Activated naive CD4-positive, alpha-beta T cell (primary cell): ENCODE measurements at places on chromosomes 1 and 21.
A peak's percentile ranks its signal among the peaks of the same experiment; 100 is the strongest.

GRCh38 chr1:206823727-206824126, 41.7 kb upstream of the IL20 start:
- no peak for DNase-seq

DNA sequence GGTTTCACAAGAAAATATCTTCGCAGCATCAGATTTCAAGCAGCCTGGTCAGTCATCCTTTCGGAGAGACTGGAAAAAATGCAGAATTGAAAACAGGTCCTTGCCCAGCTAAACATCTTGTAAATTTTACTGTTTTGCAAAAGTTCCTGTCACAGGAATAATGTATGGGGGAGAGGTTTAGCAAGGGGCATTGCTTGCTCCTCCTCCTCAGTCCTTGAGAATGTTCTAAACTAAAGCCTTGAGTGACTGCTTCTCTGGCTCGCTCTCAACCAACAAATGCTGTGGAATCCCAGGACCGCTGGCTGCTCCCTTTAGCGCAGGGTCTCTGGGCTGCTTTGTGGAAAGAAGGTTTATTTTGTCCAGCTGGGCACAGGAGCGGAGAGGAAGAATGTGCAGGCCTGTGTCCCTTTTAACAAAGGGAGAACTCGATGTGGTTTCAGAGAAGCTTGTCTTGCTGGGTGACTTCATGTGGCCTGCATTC, 33.6 kb upstream of the FHAD1 start:
- no peak for DNase-seq

DNA sequence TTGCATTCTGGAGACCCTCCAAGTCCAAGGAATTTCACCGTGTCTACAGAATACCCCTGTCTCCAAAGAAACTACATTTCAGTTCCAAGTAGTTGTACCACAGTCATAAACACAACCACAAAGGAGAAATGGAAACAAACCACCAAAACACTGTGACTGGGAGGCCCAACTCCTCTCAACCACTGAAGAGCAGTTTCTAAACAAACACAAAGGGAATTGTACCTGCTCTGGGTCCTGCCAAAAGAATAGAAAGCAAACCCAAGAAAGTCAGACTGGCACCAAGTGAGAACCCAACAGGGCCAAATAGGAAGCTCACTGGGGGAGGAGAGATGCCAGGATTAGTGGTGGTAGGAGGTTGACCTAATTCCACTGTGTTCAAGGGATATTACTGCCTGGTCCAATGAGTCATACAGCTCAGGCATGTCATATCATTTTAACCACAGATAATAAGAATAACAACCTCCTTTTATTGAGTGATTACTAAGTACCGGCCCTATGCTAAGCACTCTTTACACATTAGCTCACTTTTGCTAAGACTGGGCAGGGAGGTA, 123.9 kb upstream of the PPP2R5A start:
- no peak for DNase-seq

DNA sequence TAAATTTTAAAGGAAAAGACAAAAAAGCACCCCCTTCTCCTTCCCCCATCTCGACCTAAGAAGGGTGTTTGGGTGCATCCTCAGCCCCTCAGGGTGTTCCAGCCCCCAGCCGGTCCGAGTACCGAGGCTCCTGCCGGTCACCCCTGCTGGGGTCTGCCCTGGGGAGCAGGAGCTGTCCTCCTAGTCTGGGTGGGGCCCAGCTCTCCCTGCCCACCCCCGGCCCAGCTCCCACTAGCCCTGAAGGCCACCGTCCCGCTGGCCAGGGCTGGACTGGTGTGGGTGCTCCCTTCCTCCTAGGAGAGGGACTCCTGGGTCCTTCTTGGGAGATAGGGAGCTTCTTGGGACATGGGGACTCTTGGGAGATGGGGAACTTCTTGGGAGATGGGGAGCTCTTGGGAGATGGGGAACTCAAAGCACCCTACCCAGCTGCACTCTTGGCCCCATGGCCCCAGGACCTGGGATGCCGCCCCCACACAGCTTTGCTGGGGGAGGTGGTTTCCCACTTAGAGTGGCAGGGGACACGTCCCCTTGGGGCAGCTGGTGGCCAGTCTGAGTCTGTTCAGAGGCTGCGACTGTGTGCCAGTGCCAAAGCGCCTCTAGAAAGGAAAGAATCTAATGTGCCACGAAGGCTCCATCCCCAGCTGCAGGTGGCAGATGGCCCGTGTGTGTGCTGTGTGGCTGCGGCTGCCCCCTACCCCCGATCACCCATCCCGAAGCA, 44.5 kb downstream of the MORN1 start:
- DNase-seq: no peak

DNA sequence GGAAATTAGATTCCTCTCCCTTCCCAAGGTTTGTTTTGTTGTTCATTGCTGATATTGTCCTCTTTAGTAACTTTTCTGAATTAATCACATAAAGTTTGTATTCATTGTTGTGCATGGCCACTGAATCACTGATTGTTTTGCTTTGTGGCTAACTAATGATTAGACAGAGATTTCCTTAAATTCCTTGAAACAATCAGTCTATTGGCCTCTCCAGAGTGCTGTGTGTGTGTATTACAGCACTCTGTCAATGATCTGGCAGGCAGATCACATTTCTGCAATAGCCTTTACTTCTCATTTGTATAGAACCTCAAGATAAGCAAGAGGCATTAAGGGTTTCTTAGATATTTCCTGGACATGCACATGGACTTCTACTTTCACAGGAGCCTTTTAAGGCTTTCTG, 78.6 kb downstream of the DUSP10 start:
- DNase-seq: no peak

GRCh38 chr1:179770887-179771502, 27.9 kb downstream of the FAM163A start:
- no peak for DNase-seq

DNA sequence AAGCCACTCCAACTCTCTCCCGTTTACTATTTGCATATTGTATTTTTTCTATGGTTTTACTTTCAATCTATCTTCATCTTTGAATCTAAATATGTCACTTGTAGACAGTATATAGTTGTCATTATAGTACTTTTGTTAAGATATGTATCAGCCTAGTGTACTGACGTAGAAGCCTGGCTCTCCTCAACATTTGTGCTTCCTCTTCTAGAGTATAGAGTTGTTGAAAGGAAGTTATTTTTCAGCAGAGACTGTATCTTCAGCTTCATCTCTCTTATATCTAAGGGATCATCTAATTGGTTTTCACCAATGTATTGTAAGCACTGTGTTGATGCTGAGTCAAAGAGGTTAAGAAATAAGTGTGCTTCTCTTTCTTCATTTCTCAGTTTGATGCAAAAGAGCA, 192.8 kb downstream of the LMO4 start:
- DNase-seq: no peak

DNA sequence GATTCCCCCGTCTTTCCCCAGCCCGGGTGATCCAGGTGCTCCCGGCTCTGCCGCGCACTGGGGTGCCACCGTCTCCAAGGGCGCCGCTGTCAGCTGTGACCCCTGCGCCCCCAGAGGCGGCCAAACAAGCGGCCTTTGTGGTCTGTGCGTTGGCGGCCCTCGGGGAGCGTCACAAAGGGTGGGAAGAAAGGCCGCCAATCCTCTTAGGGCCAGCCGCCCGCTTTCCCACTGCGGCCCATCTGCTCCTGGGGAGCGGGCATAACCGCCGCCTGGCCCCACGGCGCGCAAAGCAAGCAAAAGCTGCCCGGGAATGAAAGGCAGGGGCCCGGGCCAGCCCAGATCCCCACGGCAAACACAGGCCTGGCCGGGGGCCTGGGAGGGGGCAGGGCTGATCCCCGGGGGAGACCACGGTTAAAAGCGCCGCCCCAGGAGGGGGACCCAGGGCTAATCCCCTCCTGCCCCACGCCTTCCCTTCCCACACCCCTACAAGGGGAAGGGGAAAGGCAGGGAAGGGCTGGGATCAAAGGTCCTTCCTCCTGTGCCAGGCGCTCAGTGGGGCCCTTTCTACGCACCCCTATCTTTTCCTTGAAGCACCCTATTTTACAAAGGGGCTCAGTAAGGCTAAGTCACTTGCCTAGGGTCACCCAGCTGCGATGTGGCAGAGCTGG, 24.0 kb downstream of the C1QB start:
- no peak for DNase-seq

DNA sequence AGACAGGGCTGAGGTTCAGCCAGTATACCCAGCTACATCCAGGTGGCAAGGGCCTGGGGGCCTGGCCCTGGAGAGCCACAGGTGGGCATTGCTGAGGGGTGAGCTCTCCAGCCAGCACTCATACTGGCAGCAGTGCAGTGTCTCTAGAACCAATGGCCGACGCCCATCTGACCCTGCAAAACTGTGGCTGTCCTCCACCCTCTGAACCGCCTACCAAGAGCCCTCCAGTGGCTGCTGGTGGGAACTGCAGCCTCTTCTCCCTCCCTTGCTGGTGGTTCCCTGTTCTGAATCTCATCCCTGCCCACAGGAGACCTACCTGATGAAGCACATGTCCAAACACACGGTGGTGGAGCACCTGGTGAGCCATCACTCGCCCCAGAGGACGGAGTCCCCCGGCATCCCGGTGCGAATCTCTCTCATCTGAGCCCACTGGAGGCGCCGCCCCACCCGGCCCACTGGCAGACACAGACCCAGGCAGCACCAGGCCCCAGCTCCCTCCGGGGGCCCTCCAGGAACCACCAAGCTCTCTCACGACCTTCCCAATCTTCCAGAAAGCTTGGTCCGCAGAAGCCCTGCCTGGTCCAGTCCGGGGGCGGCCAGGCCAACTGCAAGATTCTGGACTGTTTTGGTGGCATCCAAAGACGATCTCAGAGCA, 22.1 kb downstream of the A3GALT2 start:
- peak; percentile 12 for DNase-seq

- no peak for DNase-seq
Measured at GRCh38 chr1:21468599-21468998, 28.7 kb downstream of the NBPF3 start.

DNA sequence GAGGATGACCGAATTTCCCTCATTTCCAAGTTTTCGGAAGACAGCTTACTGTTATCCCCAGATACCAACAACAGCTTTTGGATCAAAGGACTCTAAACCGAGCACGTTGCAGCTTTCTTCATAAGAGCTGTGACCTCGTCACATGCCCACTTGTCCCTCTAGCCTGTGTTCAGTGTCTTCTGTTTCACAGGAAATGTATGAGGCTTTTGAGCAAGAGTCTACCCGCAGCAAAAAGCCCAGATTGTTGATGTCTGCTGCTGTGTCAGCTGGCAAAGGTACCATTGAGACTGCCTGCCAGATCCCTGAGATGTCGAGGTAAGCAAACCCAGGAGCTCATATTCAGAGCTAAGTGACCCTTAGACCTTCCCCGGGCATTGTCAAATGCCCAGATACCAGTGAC, 24.1 kb downstream of the CHI3L2 start:
- peak; percentile 9 for DNase-seq

DNA sequence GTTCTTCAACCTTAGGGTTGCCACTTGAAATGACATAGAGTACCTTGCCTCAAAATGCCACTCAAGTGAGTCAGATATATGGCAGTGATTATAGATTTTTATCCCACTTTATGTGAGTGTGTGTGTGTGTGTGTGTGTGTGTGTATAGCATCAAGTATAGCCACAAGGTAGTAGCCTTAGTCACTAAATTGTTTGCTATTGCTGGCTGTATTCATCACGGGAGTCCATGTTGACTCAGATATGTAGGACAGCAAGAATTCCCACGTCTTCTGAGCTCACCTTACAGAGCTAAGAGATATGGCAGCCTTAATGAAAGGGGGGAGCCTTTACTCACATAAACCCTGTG, 9.3 kb downstream of the ETS2 start:
- no peak for DNase-seq

GRCh38 chr1:100539836-100540536, 2.0 kb downstream of the GPR88 start:
- no peak for DNase-seq

GRCh38 chr1:73576083-73576482, 621.9 kb downstream of the LRRIQ3 start:
- no peak for DNase-seq

DNA sequence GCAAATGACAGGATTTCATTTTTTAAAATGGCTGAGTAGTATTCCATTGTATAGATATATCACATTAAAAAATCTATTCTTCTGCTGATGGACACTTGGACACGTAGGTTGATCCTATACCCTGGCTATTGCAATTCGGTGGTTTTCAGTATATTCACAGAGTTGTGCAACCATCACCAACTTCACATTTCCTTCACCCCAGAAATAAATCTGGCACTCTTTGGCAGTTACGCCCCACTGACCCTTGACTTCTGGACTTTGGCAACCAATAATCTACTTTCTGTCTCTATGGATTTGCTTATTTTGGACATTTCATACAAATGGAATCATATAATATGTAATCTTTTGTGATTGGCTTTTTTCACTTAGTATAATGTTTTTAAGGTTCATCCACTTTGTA, 35.9 kb downstream of the MAP3K7CL start:
- no peak for DNase-seq

- no peak for DNase-seq
Measured at GRCh38 chr1:30807318-30808066, 49.9 kb upstream of the LAPTM5 start.

DNA sequence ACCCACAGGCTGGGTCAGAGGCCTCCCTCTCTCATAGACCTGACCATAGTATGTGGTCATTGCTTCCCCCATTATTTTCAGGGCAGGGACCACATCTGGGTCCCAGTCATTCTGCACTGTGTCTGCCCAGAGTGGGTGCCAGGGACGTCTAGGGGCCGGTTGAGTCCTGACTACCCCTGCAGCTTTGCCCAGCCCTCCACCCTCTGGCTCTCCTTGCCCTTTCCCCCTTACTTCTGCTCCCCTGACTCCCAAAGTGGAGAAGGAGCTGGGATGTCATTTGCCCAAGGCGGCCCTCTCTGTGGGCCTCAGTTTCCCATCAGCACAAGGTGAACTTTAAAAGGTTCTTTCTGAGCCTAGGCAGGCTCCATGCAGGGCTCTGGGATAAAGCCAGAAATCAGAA, 4.3 kb upstream of the TTC22 start:
- no peak for DNase-seq

- no peak for DNase-seq
Measured at GRCh38 chr1:84141182-84142003, 2.7 kb upstream of the PRKACB start.

GRCh38 chr1:164926107-164926506, 367.1 kb downstream of the PBX1 start:
- no peak for DNase-seq

DNA sequence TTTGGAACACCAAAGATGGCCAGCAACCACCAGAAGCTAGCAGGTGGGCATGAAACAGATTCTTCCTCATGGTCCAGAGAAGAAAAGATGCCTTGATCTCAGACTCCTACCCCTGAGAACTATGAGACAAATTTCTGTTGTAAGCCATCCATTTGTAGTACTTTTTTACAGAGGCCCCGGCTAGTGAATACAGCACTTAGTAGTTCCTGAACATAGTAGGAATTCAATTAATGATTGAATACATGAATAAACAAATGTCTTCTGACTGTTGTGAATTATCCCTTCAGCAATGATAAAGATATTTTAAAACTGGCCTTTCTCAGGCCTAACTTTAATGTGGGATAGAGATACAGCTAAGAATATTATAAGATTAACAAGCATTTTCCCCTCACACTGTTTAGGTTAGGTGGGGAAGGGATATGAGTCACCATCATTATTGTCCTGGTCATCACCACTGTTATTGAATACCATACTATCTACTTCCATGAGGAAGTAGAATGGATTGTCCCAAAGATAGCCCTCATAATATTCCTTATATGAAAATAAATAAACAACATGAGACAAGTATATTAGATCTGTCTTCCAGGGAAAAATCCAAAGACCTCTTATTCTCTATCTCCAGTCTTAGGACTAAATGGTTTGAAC, 51.4 kb downstream of the ADCY10 start:
- no peak for DNase-seq
